ENCODE measurements at places on chromosomes 3 and 15.

GRCh38 chr3:149251186-149251585, 29.6 kb upstream of the CP start:
- no peak for DNase-seq

- DNase-seq: no peak
Measured at GRCh38 chr3:56303487-56303886, 164.8 kb downstream of the ERC2 start.

DNA sequence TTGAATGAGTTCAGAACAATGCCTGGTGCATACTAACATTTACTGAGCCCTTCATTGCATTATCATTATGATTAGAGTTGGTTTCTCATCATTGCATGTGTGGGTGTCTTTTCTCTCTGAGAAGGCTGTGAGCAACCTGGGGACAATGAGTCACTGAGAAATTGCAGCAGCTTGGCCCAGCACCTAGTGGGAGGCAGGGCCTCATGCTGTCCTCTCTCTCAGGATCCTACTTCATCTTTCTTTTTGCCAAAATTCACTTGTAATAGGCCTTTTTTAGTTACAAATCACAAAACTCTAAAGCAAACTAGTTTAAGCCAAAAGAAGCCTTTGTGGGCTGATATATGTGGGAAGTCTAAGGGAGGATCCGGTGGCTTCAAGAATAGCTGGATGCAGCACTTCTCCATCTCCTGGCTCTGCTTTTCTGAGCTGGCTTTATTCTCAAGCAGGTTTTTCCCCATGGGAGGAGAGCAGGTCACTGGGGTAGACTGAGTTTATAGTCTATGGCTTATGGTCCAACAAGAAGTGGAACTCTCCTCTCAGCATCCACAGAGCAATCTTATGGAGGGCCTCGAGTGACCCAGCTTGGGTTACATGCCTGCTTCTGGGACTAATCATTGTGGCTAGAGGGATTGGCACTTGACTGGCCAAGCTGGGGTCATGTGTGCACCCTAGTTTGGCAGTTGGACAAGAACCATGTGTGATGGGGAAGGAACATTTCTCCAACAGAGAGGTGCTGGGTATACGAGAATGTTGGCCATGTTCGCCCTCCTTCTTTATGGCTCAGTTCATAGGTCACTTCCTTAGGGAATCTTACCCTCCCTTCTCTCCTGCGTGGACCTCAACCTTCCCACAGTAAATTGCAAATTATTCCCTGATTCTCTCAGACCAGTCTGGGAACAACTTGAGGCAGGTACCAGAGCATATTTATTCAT, 8.7 kb upstream of the CAMK1 start:
- DNase-seq: peak; percentile 35

DNA sequence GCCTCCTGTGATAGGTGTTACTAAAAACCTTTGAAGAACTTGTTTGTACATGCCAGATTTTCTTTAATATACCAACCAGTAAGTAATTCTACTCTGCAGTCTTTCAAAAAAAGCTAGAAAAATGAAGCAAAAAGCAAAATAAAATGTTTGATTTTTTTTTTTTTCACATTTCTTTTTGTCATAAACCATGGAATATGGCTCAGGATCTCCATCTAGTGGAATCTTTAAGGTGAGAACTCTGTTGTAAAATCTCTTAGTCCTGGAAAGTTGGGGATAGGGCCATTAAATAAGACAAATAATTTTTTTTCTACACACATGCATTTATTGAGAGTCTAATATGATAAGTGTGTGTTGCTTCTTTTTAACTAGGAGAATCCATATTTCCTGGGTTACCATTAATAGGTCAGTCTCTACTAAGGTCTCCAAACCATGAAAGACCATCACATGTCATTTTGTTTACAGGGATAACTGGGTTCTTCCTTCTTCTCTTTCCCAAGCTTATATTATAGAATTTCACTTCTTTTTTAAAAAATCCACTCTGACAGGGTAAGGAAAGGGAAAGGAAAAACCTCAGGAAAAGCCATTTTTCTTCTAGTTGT, 84.6 kb downstream of the SLC9A9 start:
- no peak for DNase-seq

GRCh38 chr3:189995129-189995528, 125.6 kb downstream of the P3H2 start:
- DNase-seq: no peak

GRCh38 chr3:136465296-136465695, 215.2 kb downstream of the PCCB start:
- DNase-seq: peak; percentile 24

GRCh38 chr3:195904368-195904767, 4.0 kb downstream of the TNK2 start:
- DNase-seq: no peak

DNA sequence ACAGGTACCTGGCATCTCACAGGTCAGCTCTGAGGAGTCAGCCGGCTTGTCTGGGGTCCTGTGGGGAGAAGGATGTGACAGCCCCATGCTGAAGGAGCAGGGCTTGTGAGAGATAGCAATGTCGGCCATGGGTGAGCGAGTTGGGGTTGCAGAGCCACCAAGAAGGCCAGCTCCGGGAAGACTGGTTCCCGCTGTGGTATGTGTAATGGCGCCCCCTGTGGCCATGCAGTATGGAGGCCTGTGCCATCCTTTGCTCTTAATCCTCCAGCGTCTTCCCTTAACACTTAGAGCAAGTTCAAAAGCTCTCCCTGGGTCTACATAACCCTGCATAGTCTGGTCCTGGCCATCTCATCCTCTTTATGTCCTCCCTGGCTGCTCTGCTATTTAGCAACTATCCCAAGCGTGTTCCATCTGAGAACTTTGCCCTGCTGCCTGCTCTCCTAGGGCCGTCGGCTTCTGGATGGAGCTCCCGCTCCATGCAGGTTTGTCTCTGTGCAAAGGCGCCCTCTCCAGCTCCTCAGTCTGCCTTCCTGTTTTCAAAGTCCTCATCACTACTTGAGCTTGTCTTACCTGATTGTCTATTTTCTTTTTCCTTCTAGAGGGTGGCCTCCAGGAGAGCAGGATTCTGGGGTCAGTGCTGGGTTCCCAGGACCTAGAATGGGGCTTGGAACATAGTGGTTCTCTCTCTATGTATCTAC, 40.8 kb upstream of the IQCF6 start:
- no peak for DNase-seq

DNA sequence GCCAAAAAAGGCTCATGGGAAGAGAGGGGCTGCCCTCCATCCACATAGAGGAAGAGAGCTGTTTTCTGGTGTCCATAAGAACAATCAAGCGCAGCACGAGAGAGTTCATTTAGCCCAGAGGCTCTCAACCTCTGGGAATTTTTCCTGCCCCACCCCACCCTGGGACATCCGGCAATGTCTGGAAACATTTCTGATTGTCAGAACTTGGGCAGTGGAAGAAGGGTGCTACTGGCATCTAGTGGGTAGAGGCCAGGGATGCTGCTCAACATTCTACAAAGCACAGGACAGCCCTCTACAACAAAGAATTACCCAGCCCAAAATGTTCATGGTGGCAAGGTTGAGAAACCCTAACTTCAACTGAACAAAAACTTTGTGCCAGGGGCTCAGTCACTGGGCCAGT, 92.9 kb downstream of the RAB11A start:
- DNase-seq: no peak

DNA sequence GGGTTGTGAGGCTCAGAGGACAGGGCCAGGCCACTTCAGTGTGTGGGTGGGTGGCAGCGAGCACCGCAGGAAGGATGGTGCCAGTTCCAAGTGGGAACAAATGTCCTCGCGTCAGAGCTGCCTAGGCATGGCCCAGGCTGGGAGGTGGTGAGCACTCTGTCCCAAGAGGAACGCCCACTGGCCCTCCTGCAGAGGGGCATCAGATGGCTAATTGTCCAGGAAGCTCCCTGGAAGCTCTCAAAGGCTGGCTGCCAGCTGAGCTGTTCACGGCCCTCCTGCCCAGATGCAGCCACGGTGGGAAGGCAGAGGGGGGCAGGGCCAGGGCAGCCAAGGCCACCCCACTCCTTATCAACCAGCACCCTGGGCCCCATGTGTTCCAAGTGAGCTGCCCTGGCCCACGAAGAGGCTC, 55.2 kb downstream of the IQSEC1 start:
- peak; percentile 14 for DNase-seq

- no peak for DNase-seq
Measured at GRCh38 chr3:196792771-196793170, 53.1 kb downstream of the PAK2 start.

- no peak for DNase-seq
Measured at GRCh38 chr15:79450648-79451047, 18.5 kb downstream of the MINAR1 start.

DNA sequence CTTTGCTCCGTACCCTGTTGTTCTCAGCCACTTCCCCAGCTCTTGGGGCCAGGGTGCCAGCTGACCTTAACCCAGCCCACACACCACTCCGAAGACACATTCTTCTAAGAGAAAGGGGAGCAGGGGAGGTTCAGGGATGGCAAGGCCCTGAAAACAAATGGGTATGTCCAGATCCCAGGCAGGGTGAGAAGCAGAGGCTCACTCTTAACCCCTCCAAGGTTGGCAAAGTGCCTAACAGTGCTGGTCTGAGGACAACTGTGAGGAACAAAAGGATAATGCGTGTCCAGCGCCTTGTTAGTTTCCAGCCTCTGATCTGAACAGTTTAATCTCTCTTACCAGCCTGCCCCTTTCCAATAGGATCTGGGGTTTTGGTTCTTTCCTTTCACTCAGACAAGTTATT, 1.5 kb downstream of the TMEM44 start:
- DNase-seq: no peak

- no peak for DNase-seq
Measured at GRCh38 chr15:47720555-47720954, 3.2 kb downstream of the SEMA6D start.

GRCh38 chr15:61057376-61057775, 171.7 kb downstream of the RORA start:
- no peak for DNase-seq
